ENCODE measurements at places on chromosomes 13 and 19.

GRCh38 chr19:46392837-46393236 is 20.5 kb downstream of the CCDC8 start:
- DNase-seq: no peak

DNA sequence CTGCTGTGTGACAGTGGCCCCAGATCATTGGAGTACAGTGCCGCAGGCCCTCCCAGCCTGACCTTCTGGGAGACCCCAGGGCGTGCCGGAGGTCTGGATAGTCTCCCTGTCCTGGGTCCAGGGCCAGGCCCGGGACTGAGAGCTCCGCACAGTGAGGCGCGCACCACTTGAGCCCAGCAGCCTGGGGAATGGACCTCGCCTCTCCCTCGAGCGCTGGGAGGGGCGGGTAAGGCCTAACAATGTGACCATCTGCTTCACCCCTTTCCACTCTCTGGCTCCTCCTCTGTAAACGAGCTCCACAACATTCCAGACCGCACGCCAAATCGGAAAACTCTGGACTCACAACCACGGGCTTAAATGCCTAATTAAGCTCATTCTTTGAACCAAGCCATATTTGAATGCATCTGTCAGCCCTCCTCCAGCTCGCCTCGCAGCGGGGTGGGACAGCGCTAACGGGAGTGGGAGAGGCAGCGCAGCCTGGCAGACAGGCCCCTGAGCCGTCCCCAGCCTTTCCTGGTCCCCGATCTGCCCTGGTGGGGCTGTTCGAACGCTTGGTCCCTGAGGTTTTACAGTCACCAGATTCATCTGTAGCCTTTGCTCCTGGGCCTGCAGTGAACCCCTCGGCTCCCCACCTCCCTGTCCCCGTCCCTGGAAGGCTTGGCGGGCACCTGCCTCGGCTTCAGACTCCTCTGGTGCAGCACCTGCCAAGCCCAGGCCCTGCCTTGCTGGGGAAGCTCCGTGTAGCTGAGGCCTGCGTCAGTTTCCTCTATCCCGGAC is 120.7 kb upstream of the VSTM2B start:
- DNase-seq: no peak

GRCh38 chr13:94416454-94417080 is 62.9 kb downstream of the DCT start:
- no peak for DNase-seq

GRCh38 chr13:22074403-22074802 is 403.5 kb downstream of the FGF9 start:
- DNase-seq: no peak

GRCh38 chr19:18781885-18782527 is 9.1 kb downstream of the COMP start:
- DNase-seq: no peak

DNA sequence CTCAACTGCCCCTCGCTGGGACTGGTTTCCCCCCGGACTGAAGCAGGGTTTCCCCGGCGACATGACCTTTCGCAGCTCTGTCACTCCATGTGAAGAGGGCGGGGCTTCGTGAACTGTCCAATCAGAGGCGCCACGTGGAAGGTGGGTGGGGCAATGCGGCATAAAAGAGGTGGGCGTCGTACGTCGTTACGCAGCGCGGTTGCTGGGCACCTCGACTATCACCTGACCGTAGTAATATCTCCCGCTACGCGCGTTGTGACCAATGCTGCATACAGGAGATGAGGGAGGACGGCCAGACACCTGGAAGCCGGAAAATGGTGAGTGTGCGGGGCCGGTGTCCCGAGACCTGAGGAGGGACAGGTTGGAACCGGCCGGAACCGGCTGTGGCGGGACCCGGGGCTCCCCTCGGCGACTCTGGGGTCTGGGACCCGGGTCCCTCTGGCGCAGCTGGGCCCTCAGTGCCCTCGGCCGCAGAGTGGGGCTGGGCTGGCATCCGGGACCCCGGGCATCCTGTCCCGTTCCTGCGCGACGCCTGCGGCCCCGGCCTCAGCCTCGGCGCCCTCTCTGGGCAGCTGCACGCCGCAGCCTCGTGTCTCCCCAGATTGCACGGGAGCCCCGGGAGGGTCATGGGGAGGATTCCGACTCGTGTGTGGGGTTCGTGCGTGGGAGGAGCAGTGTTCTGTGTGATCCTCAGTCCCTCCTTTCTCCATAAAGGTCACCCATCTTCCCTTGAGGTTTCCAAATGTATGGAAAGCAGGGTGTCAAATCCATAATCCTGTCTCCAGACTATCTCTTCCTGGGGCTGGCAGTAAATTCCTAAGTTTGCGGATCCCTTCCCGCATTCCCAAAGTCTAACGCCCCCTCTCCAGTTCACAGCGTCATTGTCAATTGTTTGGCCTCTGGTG is 32.2 kb downstream of the ZNF136 start:
- no peak for DNase-seq

GRCh38 chr19:6233827-6234511 is 45.8 kb downstream of the MLLT1 start:
- DNase-seq: no peak

- DNase-seq: no peak
These were observed 23.9 kb upstream of the CEBPG start for GRCh38 chr19:33349319-33350289.

GRCh38 chr19:51599084-51599483 is 28.0 kb downstream of the ZNF175 start:
- no peak for DNase-seq

DNA sequence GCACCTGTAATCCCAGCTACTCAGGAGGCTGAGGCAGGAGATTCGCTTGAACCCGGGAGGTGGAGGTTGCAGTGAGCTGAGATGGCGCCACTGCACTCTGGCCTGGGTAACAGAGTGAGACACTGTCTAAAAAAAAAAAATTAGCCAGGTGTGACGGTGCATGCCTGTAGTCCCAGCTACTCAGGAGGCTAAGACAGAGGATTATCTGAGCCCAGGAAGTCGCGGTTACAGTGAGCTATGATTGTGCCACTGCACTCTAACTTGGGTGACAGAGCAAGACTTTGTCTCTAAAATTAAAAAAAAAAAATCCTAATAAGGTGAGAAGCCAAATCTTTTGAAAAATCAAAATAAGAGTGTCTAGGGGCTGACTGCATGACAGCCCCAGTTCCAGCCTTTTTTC is 9.7 kb upstream of the CEBPA start:
- no peak for DNase-seq

GRCh38 chr13:36346222-36347083 is at the start of gene SPART:
TSS of gene SPART (minus strand) at chr13:36346394. CDS start at chr13:36335830, 10,564 bp downstream.
- DNase-seq: peak; percentile 79

DNA sequence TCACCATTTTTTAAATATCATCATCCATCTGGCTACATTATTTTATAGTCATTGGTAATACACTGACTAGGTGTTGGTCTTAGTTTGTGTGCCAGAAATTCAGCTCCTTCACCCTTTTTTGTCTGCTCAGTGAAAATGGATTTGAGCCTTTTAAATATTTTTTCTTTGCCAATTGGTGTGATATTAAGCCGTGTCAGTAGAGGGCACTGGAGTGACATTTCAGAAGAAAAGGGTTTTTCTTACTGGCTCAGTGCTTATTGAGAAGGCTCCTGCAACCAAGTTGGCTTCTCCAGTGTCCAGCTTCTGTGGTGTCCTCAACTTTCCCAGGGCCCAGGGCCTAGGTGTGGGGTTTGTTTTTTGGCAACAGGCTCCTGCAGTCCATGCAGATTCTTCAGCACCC is 546.6 kb downstream of the DACH1 start:
- DNase-seq: peak; percentile 5

DNA sequence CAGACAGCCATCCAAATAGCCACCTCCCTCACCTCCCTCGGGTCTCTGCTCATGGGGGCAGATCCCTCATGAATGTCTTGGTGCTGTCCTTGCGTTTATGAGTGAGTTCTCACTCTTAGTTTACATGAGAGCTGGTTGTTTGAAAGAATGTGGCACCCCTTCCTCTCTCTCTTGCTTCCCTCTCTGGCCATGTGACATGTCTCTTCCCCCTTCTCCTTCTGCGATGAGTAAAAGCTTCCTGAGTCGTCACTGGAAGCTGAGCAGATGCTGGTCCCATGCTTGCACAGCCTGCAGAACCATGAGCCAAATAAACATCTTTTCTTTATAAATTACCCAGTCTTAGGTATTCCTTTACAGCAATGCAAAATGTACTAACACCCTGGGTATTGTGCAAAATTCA is 208.7 kb downstream of the LACC1 start:
- DNase-seq: no peak

GRCh38 chr19:10433131-10433536 is 12.8 kb downstream of the PDE4A start:
- no peak for DNase-seq

DNA sequence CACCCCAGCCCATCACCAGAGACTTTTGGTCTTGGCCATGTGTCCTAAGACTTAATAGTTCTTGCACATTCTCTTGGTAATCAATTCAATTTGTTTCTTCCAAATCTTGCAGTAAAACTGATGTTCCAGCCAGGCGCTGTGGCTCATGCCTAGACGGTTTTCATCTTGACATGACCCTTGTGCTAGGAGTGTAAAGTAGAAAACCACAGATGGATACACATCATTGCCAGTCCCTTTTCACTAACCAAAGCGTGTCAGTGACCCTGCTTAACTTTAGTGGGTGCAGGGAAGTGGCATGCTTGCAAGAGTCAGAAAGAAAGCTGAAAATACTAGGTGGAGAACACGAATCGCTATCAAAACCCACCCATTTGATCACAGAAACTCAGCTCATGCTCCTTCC is 18.0 kb upstream of the CD70 start:
- DNase-seq: no peak

DNA sequence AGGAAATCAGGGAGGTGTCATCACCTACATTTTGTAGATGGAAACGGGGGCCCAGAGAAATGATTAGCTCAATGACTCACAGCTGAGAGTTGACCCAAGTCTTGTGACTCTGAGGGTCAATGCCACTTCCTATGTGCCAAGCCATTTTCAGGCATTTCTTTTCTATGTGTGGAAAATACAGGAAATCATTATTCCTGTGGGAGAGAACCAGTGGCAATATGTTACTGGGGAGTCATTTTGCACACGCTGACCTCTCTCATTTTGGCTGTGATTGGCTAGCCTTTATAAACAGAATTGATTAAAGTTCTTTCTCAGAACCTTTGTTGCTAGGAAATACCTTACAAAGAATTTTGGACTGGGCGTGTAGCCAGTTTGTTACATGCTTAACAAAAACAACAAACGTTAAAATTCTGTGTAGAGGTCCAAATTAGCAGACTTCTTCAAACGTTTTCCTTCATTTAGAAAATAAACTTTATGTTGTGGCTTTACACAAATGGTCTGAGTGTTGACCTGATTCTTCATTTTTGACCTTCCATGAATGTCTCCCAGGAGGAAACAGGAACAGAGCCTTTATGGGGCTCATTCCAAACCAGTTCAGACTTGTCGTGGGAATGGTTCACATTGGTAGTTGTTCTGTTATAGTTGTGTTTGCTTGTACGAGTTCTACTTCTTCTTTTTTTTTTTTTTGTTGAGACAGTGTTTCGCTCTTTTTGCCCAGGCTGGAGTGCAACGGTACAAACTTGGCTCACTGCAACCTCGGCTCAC is 11.4 kb downstream of the PCCA start:
- DNase-seq: no peak

- no peak for DNase-seq
These were observed 37.5 kb upstream of the XPO4 start for GRCh38 chr13:20940083-20940482.

GRCh38 chr19:56193981-56194640 is 3.5 kb downstream of the ZSCAN5B start:
- DNase-seq: no peak

DNA sequence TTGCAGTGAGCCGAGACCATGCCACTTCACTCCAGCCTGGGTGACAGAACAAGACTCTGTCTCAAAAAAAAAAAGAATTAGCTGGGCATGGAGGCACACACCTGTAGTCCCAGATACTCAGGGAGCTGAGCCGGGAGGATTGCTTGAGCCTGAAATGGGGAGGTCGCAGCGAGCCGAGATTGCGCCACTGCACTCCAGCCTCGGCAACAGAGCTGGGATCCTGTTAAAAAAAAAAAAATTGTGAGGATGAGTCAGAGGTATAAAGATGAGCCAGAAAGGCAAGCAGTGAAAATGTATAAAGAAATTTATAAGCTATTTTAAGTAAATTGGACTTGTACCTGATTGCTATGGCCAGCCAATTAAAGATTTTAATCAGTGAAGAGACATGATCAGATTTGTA is 21.1 kb downstream of the KBTBD6 start:
- no peak for DNase-seq

DNA sequence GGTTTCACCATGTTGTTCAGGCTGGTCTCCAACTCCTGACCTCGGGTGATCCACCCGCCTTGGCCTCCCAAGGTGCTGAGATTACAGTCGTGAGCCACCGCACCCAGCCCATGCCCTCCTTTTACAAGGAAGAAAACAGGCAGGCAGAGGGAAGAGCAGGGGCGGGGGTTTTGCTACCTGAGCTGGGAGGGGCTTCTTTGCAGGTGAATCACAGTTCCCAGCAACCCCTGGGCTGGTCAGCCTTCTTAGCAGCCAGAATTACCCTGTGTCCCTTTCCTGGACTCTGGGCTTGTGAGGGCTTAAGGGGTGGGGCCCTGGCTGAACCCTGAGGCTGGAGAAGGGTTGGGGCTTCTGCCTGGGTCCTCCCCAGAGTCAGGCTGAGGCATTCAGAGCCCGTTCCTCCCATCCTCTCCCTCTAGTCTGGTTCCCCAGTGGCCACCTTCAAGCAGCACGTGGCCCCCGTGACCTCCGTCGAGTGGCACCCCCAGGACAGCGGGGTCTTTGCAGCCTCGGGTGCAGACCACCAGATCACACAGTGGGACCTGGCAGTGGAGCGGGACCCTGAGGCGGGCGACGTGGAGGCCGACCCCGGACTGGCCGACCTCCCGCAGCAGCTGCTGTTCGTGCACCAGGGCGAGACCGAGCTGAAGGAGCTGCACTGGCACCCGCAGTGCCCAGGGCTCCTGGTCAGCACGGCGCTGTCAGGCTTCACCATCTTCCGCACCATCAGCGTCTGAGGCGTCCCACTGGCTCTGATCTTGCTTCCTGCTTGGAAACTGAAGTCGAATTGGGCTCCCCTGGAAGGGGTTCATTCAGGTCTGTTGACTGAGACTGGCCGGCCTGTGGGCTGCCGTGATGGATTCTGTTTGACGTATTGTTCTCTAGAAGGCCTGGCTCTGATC is 2.8 kb upstream of the KCNJ14 start:
- DNase-seq: no peak

GRCh38 chr13:25276748-25277147 is 10.5 kb downstream of the MTMR6 start:
- no peak for DNase-seq

GRCh38 chr19:28500982-28501630 is 711.8 kb downstream of the UQCRFS1 start:
- no peak for DNase-seq

GRCh38 chr13:81738364-81738763 is 1397.4 kb upstream of the SPRY2 start:
- no peak for DNase-seq

GRCh38 chr19:55446060-55446459 is 3.0 kb upstream of the SHISA7 start:
- DNase-seq: no peak

GRCh38 chr19:1366899-1367870 is 16.5 kb upstream of the NDUFS7 start:
- DNase-seq: no peak

- DNase-seq: no peak
These were observed 83.6 kb downstream of the FGF14 start for GRCh38 chr13:102318233-102318632.

Data from HFF-Myc (cell line).